ENCODE measurements at places on chromosomes 5 and 9.

DNA sequence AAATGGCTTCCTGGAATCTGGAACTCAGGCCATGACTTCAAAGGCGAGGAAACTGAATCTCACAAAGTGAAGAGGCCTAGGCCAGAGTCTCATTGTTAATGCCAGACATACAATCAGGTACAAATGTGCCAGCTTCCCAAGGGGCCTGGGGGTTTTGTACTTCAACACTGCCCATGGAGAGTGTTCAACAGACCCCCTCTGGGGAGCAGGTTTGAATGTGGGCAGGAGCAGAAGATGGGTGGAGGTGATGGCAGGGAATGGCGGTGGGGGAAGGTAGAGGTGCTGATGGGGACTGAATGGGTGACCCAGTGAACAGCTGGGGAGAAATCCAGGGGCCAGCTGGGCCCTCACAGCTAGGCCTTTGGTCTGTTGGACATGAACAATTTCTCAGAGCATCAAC, 12.0 kb downstream of the FOXI1 start:
- no peaks in the 10 kb centered on the region for H3K36me3 ChIP-seq
- no peak overlapping the region for H3K4me3 ChIP-seq
- no peaks in the 10 kb centered on the region for H3K27me3 ChIP-seq
- no peaks in the 10 kb centered on the region for H3K4me1 ChIP-seq

GRCh38 chr9:73805853-73806458, 654.3 kb downstream of the ANXA1 start:
- H3K27me3 ChIP-seq: no peaks in the 10 kb centered on the region
- H3K27ac ChIP-seq: no peak overlapping the region
- no peak overlapping the region for H3K4me3 ChIP-seq
- H3K4me1 ChIP-seq: no peaks in the 10 kb centered on the region
- no peaks in the 10 kb centered on the region for H3K36me3 ChIP-seq

DNA sequence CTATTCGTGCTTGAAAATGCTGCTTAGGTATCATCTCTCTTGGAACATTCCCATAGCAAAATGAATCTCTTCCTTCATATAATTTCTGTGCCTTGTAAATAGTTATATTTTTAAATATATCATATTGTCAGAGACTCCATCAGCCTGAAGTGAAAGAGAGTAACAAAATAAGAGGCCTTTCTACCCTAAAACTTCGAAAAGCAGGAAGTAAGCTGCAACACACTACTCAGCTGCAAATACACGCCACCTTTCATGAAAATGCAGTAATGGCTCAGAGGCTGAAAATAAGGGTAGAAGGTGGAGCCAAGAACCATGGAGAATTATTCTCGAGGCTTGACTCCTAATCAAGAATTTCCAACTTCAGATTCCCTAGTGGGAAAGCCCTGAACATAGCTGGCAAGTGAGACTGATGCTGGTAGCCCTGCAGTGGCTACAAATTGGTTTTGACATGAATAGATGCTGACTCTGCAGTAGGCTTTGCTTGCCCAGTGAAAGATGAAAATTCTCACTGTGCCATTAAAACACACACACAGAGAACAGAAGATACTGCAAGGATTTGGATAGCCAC, 30.2 kb upstream of the PTGER4 start:
- H3K27ac ChIP-seq: no peak overlapping the region
- no peak for DNase-seq
- H3K4me3 ChIP-seq: no peak overlapping the region
- H3K4me1 ChIP-seq: peaks cover 12% of the 10 kb centered on the region
- H3K36me3 ChIP-seq: no peaks in the 10 kb centered on the region
- H3K27me3 ChIP-seq: no peaks in the 10 kb centered on the region

GRCh38 chr9:3360245-3360644, 165.6 kb downstream of the RFX3 start:
- H3K36me3 ChIP-seq: no peaks in the 10 kb centered on the region
- no peak overlapping the region for H3K27ac ChIP-seq
- H3K4me1 ChIP-seq: peaks cover 5% of the 10 kb centered on the region

DNA sequence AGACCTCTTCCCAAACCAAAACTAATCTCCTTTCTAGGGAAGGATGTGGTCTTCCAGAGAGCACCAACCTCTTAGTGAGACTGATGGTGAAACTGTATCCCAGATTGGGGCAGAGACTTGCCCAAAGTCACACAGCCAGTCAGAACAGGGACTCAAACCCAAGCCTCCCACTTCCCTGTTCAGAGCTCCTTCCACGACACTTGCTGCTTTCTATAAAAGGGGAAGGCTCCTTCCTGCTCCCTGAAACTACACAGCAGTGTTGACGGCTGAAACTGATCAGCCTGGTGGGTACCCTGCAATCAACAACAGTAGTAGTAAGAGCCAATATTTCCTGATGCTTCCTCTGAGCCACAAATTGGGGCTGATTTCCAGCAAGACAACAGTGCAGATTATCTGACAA, 1.5 kb downstream of the TOR2A start:
- H3K4me1 ChIP-seq: peaks cover 7% of the 10 kb centered on the region
- no peak overlapping the region for H3K27ac ChIP-seq
- no peak for DNase-seq
- H3K4me3 ChIP-seq: no peak overlapping the region
- H3K27me3 ChIP-seq: no peaks in the 10 kb centered on the region

- no peak overlapping the region for H3K27ac ChIP-seq
- no peak overlapping the region for H3K4me3 ChIP-seq
- H3K36me3 ChIP-seq: no peaks in the 10 kb centered on the region
- no peak for DNase-seq
Measured at GRCh38 chr9:124755061-124755460, 16.1 kb downstream of the NR6A1 start.

DNA sequence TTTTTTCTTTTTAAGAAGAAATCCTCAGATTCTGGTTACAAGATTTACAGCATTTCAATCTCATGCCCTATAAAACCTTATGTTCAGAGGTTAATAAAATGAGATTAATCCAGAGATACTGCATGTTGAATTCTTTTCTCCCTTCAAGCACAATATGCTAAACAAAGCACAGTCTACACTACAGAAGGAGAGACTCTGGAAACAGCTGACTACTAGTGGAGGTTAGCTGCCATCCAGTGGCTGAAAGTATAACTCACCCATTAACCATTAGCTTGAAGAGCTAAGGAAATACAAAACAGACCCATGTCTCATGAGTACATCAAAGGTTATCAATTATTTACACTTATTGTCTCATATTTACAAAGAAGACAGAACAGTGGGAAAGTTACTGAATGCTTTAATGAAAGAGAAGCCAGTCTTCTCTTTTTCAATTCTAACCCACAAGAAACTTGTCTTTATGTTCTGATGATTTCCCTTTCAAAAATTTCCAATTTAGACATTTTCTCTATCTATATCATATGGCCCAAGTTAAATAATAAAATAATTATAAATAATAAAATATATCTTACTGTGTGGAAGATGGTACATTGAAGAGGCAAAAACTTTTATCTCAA, 12.7 kb upstream of the DNAH5 start:
- no peak overlapping the region for H3K27ac ChIP-seq
- no peaks in the 10 kb centered on the region for H3K36me3 ChIP-seq
- no peak overlapping the region for H3K4me3 ChIP-seq
- no peaks in the 10 kb centered on the region for H3K27me3 ChIP-seq

- DNase-seq: peak; percentile 59
- no peak overlapping the region for H3K4me3 ChIP-seq
- H3K27ac ChIP-seq: no peak overlapping the region
- no peaks in the 10 kb centered on the region for H3K36me3 ChIP-seq
- peaks cover 17% of the 10 kb centered on the region for H3K4me1 ChIP-seq
Measured at GRCh38 chr9:35349287-35349990, 140.5 kb upstream of the RUSC2 start.

GRCh38 chr5:128674837-128675446, 136.9 kb upstream of the FBN2 start:
- H3K4me3 ChIP-seq: no peak overlapping the region
- no peaks in the 10 kb centered on the region for H3K36me3 ChIP-seq
- peak; percentile 35 for DNase-seq
- H3K27me3 ChIP-seq: no peaks in the 10 kb centered on the region
- no peak overlapping the region for H3K27ac ChIP-seq

- no peak for DNase-seq
- H3K27ac ChIP-seq: no peak overlapping the region
- no peaks in the 10 kb centered on the region for H3K36me3 ChIP-seq
Measured at GRCh38 chr9:138101444-138102234, 224.1 kb downstream of the CACNA1B start.

GRCh38 chr9:136307215-136307750, 3.4 kb upstream of the CCDC187 start:
- H3K27me3 ChIP-seq: peaks cover 7% of the 10 kb centered on the region
- H3K27ac ChIP-seq: no peak overlapping the region
- H3K4me1 ChIP-seq: peaks cover 4% of the 10 kb centered on the region
- H3K4me3 ChIP-seq: no peak overlapping the region
- H3K36me3 ChIP-seq: no peaks in the 10 kb centered on the region

GRCh38 chr5:107519900-107520354, 150.8 kb downstream of the EFNA5 start:
- no peak overlapping the region for H3K4me3 ChIP-seq
- H3K36me3 ChIP-seq: no peaks in the 10 kb centered on the region
- peak; percentile 72 for DNase-seq
- no peak overlapping the region for H3K27ac ChIP-seq
- H3K4me1 ChIP-seq: peaks cover 14% of the 10 kb centered on the region

DNA sequence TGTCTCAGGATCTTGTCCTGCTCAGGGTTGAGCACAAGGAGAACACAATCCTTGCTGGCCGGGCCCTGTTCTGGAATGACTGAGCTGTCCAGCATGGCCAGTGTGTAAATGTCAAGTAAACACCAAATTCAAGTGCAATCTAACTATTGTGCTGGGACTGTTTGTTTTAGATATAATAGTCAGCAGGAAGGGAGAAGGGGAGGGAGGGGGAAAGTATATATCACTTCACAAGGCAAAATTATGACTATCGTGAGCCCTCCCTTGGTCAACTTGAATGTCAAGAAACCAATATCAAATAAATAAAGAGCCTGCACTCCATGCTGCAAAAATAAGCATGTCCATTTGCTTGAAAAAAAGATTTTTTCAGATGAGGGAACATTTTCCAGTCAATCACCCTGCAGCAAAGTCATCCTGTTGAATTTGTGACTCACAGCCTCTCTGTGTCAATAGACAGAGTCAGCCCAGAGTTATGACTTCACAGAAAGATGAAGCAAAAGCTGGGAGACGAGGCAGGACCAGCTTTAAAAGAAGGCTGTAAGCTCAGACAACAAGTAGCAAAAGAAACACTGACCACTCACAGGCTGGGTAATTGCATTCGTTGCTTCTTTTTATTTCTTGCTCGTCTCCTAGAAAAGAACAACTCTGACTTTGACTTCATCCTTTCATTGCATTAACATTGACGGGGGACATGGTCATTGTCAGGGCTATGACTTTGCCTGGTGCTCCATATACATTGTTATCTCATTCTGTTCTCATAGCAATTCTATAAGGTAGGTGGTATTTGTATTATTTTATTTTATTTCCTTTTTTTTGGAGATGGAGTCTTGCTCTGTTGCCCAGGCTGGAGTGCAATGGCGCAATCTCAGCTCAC, 15.3 kb upstream of the KLF4 start:
- DNase-seq: peak; percentile 67
- H3K27me3 ChIP-seq: no peaks in the 10 kb centered on the region
- no peak overlapping the region for H3K4me3 ChIP-seq

DNA sequence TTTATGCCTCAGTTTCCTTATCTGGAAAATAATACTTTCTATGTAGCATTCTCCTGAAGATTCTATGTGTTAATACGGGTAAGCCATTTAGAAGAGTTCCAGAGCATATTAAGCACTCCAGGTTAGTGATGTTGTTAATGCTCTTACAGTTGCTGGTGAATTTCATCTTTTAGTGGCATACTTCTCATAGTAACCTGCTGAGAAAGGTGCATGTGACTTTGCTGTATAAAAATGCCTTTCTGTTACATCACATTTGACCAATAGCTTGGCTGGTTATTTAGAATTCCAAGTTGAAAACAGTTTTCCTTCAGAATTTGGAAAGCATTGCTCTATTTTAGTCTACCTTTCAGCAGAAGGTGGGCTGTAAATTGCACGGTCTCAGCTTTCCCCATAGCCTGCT, 27.2 kb downstream of the GCNT1 start:
- H3K4me3 ChIP-seq: no peak overlapping the region
- H3K36me3 ChIP-seq: no peaks in the 10 kb centered on the region
- H3K27ac ChIP-seq: no peak overlapping the region
- no peak for DNase-seq
- H3K27me3 ChIP-seq: no peaks in the 10 kb centered on the region

DNA sequence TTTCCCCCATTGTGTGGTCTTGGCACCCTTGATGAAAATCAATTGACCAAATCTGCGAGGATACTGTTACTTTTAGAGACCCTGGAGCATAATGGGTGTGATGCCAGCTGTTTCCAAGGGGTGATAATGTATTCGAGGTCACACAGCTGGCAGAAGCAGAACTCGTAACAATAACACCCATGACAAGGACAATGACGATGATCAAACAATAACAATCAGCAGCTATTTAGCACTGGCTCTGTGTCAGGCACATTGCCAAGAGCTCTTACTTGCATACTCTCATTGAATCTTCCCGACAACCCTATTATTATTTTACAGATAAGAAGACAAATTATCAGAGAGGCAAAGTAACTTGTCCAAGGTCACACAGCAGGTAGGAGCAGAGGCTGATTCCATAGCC, 223.7 kb upstream of the MSX2 start:
- H3K27ac ChIP-seq: no peak overlapping the region
- no peak overlapping the region for H3K4me3 ChIP-seq
- no peaks in the 10 kb centered on the region for H3K36me3 ChIP-seq
- peaks cover 7% of the 10 kb centered on the region for H3K4me1 ChIP-seq

GRCh38 chr5:102223542-102224477, 72.3 kb downstream of the SLCO4C1 start:
- no peaks in the 10 kb centered on the region for H3K27me3 ChIP-seq
- no peak overlapping the region for H3K4me3 ChIP-seq
- H3K36me3 ChIP-seq: no peaks in the 10 kb centered on the region
- DNase-seq: no peak
- H3K4me1 ChIP-seq: no peaks in the 10 kb centered on the region
- H3K27ac ChIP-seq: no peak overlapping the region

GRCh38 chr9:129312251-129313122, 134.4 kb upstream of the IER5L start:
- no peaks in the 10 kb centered on the region for H3K36me3 ChIP-seq
- no peaks in the 10 kb centered on the region for H3K27me3 ChIP-seq
- H3K4me3 ChIP-seq: no peak overlapping the region
- DNase-seq: no peak

DNA sequence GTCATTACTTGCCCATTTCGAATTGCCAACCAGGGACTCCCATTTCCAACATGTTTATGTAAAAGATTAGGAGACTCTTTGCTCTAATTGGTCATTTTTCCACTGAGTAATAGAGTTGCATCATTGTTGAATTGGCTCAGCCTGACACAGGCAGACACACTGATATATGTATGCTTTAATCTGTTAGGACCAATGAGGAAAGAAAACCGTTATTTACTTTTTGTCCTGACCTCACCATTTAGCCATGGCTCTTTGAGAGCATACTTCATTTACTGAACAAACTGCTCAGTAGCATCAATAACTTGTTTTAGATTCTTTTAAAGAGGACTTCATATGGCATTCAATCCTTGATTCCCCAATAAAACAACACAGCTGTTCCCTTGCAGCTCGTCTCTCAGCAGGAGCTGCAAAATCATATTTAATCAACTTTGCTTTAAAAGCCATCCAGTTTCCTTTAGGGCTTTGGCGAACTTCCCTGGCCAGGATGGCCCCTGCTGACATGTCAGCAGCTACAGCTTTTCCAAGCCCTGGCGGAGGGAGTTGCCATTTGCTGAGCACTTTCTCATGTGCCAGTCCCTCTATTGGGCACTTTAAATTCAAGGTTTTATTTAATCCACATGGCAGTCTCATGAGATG, 251.5 kb upstream of the TNC start:
- no peak overlapping the region for H3K27ac ChIP-seq
- H3K36me3 ChIP-seq: no peaks in the 10 kb centered on the region
- no peak overlapping the region for H3K4me3 ChIP-seq
- no peak for DNase-seq

GRCh38 chr9:126406075-126406667, 79.5 kb downstream of the MVB12B start:
- H3K27me3 ChIP-seq: no peaks in the 10 kb centered on the region
- peaks cover 48% of the 10 kb centered on the region for H3K36me3 ChIP-seq
- no peak overlapping the region for H3K4me3 ChIP-seq
- no peaks in the 10 kb centered on the region for H3K4me1 ChIP-seq
